ENCODE measurements at places on chromosomes 5 and 9. TPM values are rescaled to one million over a fixed set of nuclear protein-coding genes. Genes with fewer than 3 reads are reported as not detected.

The SLF1 gene
- total RNA-seq = 7.1 TPM

- DNase-seq = no peak
These were observed 28.2 kb upstream of the RPL26L1 start for GRCh38 chr5:172931001-172931536.

DNA sequence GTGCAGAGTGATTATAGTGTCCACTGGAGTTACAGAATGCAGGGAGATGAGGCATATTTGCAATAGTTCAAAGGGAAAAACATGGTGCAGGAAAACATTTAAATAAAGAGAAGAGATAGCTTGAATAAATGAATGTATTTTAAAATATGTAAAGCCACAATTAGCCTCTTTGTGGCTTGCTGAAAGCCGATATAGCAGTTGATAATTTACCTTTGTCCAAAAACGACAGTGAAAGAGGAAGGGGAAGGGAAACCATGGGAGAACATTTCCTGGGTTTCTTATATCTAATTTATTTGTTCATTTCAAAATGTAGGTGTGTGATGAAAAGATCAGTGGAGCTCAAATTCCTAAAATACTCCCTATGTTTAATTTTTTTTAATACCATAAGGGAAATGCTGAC is 156.1 kb downstream of the DENND1A start:
- no peak for DNase-seq

DNA sequence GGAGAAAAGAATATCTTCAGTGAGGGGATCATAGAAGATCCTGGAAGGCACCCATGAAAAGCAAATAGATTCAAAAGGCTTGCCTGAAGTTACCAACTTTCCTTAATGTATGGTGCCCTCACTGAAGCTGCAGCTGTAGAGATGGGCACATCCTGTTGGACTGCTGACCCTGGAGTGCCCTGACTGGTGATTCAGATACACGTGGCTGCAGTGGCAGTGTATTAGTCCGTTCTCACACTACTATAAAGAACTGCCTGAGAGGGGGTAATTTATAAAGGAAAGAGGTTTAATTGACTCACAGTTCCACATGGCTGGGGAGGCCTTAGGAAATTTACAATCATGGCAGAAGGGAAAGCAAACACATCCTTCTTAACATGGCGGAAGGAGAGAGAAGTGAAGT is 80.3 kb downstream of the OSMR start:
- no peak for DNase-seq
